Type B pancreatic cell (in vitro differentiated cells): ENCODE measurements at places on chromosomes 12 and 14. TPM values are rescaled to one million over a fixed set of nuclear protein-coding genes. Genes with fewer than 3 reads are reported as not detected.

NRL gene
- total RNA-seq, result 1.3 and 1.8 TPM in 2 replicates

RPL10L gene
- total RNA-seq, result not detected in 2 replicates

GRCh38 chr14:67285876-67286452 is 44.7 kb downstream of the PALS1 start:
- DNase-seq, result no peak

- DNase-seq, result no peak
These were observed 621.0 kb downstream of the CCER1 start for GRCh38 chr12:90333939-90334338.

DNA sequence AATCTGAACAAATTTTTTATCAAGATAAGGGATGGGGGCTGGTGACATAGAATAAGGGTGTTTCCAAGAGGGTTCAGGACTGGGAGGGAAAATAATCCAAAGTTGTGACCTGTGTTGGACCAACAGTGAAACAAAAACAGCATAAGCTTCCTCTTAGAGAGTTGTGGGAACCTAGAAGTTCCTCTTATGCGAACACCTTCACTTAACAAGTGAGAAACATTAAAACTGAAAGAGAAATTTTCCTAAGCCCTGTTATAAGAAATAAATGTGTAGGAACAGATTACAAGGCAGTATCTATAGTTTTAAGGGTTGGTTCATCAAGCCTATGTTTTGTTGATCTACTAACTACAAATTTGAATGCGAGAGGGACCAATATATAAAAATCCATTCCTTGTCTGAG is 58.4 kb downstream of the LLPH start:
- DNase-seq, result no peak

- DNase-seq, result no peak
These were observed 43.8 kb downstream of the DDHD1 start for GRCh38 chr14:53109105-53110041.

DNA sequence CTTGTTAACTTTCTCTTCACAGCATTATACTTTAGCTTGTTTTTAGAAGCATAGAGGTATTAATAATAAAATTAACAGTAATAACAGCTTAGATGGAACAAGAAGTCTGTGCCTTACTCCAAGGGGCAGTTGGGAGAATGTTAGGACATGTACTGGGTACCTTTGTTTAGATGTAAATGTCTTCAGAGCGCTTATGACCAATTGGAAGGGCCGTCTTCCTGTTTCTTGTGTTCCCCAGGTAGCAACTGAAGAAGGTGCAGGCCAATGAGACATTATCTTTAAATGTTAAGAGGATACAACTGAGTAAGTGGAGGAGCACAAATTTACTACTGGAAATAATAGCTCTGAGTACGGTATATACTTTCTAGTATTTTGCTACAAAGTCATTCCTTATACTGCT is 180.9 kb upstream of the SYT1 start:
- DNase-seq, result no peak
